ENCODE measurements at places on chromosomes 4 and X.

- DNase-seq, result no peak
Measured at GRCh38 chrX:117327373-117327772, 789.2 kb downstream of the KLHL13 start.

DNA sequence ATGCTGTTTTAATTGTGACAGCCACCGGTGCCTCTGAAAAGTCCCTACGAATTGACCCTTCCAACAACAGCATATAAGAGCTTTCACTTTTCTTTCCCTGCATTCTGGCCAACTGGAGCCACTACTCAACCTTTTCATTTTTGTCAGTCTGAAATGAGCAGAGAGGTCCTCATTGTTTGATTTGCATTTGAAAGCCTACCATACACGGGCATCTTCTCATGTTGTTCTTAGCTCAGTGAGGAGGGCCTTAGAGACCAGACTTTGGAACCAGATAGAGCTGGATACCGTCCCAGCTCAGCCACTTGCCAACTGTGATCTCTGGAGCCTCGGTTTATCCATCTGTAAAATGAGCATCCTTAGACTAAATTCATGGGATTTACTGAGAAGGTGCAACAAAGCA is 16.9 kb upstream of the TMSB4X start:
- DNase-seq, result no peak

- DNase-seq, result no peak
Measured at GRCh38 chr4:63790377-63790776, 618.9 kb downstream of the TECRL start.

DNA sequence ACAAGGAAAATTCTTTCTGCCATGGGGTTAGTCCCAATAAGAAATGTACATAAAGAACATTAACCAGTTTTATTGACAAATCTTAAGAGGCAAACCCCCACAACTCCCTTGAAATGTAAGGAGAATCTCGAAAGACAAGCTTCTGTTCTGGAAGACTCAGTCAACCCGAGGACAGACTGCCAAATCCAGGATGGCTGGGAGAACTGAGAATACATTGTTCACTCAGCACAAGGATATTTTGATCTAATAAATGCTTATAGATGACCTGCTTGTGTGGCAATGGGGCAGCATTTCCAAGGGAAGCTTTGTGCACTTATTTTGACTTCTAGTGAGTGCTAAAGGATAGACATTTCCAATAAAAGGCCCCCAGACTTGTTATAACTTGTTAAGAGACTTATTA is 280.4 kb downstream of the DHX15 start:
- DNase-seq, result no peak

- no peak for DNase-seq
Measured at GRCh38 chr4:22480675-22481327, 35.1 kb downstream of the ADGRA3 start.

GRCh38 chr4:52600275-52600674 is 58.8 kb downstream of the USP46 start:
- DNase-seq, result no peak

DNA sequence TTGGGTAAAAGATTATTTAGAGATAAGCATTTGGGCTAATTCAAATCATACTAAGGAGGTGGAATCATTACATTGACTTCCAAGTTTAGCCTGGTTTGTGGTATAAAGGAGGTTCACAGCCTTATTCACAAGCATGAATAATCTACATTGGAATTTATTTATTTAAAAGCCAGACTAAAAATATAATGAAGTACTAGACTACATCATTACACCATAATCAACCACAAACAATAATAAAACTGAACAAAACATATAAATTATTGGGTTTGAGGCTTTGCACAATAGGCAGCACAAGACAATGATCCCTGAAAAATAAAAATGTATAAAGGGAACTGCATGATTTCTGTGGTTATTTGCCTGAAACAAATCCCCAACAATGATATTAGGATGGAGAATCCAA is 314.0 kb downstream of the GBA3 start:
- no peak for DNase-seq

- no peak for DNase-seq
Measured at GRCh38 chr4:78520808-78521226, 30.8 kb upstream of the ANXA3 start.

DNA sequence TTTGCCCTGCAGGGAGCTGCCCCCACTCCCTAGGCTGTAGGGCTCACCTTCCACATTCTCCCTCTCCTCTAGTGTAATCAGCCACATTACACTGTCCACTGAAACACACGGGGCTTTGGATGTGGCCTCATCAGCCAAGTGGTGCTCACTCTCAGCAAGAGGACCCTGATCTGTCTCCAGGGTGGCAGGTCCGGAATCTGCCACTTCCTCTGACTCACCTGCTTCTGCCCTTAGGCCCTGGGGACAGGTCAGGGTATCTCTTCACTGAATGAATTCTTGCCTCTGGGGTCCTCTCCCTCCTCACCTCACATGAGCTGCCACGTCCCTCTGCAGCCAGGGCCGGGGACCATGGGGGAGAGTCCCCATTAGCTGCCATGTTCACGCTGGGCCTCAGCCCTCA is 15.9 kb downstream of the ZNF41 start:
- no peak for DNase-seq

- no peak for DNase-seq
Measured at GRCh38 chr4:72388521-72388920, 180.5 kb downstream of the ADAMTS3 start.

- no peak for DNase-seq
Measured at GRCh38 chrX:154481911-154482601, 3.0 kb upstream of the LAGE3 start.

- no peak for DNase-seq
Measured at GRCh38 chr4:98421111-98421510, 159.9 kb downstream of the RAP1GDS1 start.

- DNase-seq, result no peak
Measured at GRCh38 chr4:1462009-1462767, 55.9 kb upstream of the NKX1-1 start.

- DNase-seq, result no peak
Measured at GRCh38 chr4:10109995-10110670, 6.5 kb downstream of the WDR1 start.

- no peak for DNase-seq
Measured at GRCh38 chr4:83490876-83491450, 6.1 kb upstream of the ABRAXAS1 start.

GRCh38 chr4:153521999-153522801 is 56.0 kb downstream of the TMEM131L start:
- DNase-seq, result no peak

DNA sequence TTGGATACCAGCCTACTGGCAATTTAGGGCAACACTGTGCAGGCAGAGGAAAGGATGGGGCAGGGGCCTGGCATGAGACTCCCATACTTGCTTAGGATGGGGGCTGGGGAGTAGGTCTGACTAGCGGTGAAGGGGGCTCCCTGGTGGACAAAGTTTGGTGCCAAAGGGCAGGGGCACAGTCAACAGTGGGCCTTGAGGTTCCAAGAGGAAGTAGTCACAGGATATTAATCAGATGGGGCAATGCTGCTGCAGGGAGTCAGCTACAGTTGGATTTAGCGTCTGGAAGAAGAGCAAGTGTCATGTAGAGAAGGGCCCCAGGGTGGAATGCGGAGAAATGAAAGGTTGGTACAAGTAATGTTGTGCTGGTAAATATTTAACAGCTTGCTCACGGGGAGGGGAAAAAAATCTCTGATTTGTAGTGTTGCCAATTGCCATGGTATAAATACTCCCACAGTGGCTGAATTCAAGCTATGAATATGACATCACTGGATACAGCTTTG is 139.4 kb downstream of the PJA1 start:
- DNase-seq, result no peak

DNA sequence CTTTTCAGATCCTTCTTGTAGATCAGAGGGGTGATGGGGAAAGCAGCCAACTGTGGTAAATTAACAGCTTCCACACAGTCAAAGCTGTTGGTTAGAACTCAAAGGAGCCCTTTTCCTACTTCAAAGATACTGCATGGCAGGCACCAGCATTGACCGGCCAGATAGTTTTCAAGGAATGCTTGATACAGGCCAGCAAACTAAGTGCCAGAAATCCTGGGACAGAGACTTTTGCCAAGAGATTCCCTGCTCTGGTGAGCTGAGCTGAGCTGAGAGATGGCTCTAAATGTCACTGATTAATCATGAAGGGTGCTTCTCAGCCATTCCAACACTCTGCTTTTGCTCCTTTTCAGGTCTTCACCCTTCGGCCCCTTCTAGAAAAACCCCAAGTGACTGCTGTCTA is 131.6 kb upstream of the MED14 start:
- no peak for DNase-seq

DNA sequence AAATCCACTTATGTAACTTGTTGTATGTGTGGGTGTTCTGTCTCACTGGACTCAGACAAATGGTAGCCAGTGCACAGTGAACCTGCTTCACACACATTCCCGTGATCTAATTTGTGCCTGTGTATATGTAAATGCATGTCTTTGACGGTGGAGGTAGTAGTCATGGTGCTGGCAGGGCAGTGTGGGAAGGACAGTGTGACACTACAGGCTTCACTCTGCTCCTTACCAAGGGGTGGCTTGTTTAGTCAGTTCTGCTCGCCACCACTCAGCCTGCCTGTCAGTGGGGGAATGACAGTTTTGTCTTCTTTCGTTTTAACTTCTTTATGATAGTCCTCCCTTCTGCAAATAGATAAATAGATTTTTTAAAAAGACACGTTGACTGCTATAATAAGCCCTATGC is 17.7 kb upstream of the PAQR3 start:
- no peak for DNase-seq

GRCh38 chrX:118872102-118872566 is 48.5 kb downstream of the ZCCHC12 start:
- no peak for DNase-seq

DNA sequence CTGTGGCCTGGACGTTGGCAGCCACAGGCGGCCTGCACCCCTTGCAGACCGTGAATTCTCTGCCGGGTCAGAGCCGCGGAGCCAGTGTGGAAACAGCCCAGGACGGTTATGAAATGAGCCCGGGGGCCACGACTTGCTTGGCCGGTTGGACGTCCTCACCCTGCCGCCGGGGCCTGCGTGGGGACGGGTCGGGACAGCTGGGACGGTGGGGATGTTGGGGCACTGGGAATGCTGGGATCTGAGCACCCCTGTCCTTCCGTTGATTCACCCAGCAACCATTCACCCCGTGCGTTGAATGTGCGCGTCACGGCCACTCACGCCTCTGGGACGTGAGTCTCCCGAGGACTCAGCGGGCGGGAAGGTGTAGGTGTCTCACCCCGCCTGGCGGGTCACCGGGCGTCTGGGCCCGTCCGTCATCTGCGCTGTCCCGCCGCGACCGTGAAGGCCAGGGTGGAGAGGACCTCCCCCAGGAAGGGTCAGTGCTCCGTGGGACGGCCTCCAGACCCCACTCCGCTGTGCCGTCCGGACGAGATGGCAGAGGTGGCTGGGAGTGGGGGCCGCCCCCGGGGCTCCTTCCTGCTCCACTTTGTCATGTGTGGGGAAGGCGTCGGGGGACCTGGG is 4.5 kb upstream of the PLCXD1 start:
- no peak for DNase-seq

- DNase-seq, result no peak
Measured at GRCh38 chr4:79395841-79396240, 12.2 kb downstream of the GK2 start.

DNA sequence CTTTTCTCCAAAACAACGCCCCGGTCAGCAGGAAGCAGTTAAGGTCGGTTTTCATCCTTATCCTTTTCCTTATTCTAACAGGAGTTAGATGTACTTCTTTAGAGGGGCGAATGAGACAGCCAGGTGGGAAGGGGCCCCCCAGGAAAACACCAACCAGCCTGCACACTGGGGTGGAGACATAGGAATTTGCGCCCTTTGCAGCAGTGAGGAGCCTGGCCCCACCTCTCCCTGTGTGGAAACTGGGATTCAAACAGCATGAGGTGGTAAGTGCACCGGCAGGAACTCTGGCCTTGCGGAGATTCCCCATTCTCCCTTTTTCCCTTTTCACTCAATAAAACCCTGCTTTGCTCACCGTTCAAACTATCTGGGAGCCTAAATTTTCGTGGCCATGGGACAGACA is 8.0 kb upstream of the FAM47C start:
- DNase-seq, result no peak

GRCh38 chr4:127505203-127505602 is 127.6 kb upstream of the INTU start:
- no peak for DNase-seq

GRCh38 chrX:129791961-129792570 is 12.3 kb downstream of the SASH3 start:
- peak; percentile 31 for DNase-seq

- DNase-seq, result no peak
Measured at GRCh38 chr4:75512386-75513211, 1.6 kb downstream of the RCHY1 start.

DNA sequence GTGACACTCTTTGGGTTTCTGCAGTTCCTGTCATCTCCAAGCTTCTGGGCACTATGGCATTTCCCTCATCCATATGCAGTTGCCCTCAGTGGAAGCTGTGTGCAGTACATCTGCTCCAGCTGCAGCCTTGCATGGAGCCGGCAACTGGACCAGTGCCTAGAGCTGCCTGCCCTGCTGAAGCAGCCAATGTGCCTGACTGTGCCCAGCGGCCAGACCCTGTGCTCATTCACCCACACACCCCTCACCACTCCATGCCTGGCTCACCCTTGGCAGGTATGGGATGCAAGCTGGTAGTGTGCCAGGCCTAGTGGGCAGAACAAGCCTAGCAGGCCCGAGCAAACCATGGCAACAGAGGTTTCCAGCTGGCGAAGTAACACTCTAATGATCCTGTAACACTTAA is 370.8 kb downstream of the FSTL5 start:
- no peak for DNase-seq

DNA sequence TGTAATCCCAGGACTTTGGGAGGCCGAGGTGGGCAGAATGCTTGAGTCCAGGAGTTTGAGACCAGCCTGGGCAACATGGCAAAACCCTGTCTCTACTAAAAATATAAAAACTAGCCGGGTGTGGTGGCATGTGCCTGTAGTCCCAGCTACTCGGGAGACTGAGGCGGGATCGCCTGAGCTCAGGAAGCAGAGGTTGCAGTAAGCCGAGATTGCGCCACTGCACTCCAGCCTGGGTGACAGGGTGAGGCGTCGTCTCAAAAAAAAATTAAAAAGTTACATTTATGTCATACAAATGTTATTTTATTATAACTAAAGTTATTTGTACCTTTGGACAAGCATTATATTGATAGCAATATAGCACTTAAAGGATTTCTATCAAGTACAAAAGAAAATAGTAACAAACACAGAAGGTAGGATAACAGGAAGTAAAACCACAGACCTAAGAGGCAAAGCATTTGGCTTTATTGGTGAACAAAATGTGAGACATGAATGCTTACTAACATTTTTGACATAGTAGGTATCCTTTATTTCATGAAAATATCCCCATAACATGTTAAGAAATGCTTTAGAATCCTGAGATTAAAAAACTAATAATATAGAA is 51.5 kb downstream of the TMEM165 start:
- no peak for DNase-seq

- DNase-seq, result peak; percentile 7
Measured at GRCh38 chr4:48109413-48110263, 24.4 kb downstream of the TXK start.

All from NCI-H1436 treated with DMSO at 0.1 percent for 48 hours (cell line).